Brain pericyte (primary cell): ENCODE measurements at places on chromosomes 4 and X.

DNA sequence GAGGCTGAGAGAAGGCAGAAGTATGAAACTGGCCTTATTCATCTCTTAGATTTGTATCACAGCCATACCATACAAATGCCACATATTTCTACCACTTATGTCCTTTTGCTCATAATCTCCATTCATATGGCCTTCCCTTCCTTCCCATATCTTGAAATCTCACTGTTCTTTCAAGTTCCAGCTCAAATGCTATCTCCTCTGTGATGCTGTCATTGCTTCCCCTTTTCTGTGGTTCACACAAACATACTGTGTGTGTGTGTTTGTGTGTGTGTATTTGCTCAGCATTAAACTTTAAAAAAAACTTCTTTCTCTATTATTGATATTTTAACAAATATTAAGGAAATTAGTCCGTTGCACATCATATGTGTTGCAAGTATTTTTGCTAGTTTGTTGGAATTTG, 26.7 kb downstream of the PHKA1 start:
- no peak for DNase-seq

DNA sequence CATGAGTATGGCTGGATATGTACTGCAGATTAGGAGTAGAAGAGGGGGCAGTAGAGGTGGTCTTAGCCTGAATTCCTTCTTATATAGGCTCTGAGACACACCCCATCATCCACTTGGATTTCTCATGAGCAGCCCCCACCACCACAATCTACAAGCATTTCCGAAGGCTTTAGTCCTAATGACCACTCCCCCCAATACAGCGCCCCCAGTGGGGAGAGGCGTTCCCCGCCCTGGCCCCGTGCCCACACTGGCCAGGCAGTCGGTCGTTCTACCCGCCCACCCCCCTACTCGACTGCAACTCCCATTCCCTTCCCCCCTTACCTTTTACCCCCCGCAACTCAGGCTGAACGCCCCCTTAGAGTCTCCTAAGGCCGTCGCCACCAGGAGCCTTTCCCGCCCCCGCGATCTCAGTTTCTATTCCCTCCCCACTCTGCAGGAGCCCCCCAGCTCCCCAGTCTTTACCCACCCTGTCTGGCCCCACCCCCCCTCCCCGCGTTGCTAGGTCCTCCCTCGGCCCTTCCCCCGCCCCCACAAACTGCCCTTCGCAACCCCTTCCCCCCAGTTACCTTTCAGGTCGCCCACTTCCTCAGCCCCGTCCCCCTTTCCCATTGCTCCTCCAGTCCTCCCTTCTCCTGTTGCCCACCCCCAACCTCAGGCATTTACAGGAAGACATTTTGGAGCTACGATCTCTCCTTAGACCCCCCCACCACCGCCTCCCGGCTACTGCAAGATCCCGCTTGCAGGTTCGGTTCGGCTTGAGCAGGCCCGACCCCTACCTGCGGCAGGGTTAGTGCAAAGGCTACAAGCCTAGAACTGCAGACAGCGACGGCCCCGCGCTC, 468 bp downstream of the ZMYM3 start:
- DNase-seq = no peak

DNA sequence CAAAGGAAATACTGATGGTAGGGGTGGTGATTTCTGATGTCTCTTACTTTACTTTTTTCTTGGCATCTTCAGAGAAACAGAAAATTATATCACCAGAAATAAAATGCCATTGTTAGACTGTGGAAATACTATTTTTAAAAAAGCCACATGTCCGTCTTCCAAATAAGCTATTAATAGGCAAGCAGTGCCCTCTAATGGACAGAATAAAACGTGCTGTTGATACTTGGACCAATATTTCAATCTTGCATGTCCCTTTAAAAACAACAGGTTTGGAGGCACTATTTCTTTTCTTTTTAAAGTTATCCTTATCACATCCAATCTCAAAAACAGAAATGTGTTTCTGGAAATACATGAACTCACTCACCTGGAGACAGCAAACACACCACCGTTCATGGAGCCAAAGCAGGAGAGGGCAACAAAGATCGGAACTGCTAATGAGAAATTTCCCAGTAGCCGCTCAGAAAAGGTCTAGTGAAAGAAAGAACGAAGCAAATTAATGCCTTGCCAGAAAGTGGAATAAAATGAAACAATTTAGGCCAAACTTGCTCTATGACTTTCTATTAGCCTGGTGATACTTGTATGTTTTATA, 59.2 kb downstream of the SLC7A11 start:
- no peak for DNase-seq

- DNase-seq = no peak
Observed at GRCh38 chr4:26763063-26763462, 97.6 kb upstream of the STIM2 start.
